Daoy (cell line): ENCODE measurements at places on chromosomes 6 and 20. TPM values are rescaled to one million over a fixed set of nuclear protein-coding genes. Genes with fewer than 3 reads are reported as not detected.

The PDYN gene
- not detected in 2 replicates for total RNA-seq

DNA sequence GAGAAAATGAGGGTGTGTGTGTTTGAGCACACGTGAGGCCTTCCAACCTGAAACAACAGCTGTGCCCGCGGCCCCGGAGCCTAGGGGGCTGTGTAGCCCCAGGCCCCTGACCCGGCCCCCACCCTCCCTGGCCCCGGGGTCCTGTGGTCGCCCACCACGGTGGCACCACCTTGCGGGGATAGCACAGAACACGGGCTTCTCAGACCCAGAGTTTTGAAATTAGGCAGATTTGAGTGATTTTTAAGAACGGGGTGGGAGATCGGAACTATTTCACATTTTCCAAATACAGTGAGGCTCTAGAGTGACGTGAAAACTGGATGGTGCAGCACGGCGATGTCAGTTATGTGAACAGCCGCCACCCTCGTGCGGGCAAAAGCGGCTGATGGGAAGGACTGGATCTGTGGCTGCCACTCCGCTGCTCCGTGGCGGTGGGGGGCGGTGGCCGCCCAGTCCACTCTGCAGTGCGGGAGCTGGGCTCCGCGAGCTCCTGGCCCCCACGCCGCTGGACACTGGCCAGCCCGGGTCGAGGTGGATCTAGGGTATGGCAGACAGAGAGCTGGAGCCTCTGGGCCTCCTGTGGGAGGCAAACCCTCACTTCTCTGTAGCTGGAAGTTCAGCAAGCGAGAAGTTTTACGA lies 17.3 kb upstream of the BHLHE23 start:
- DNase-seq, result no peak

The BTNL2 gene
- total RNA-seq, result not detected in 2 replicates

DNA sequence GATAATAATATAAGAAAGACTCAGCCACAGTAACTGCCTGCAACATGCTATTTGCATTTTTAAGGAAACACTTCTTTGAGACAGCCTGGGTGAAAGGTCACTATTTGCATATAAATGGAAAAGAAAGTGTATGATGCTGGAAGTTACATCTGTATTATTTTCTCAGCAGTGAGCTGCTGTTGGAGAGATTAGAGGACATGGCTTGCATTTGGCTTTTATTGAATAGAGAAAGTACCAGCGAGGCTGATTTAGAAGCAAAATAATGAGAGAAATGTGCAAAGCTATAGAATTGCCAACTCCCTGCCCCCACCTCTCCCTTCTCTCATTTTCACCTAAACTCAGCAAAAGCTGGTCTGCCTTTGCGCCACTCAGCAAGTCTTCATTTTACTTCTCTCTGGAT lies 12.7 kb downstream of the MYT1 start:
- DNase-seq, result no peak

GRCh38 chr6:38112181-38112580 lies 292.7 kb downstream of the ZFAND3 start:
- DNase-seq, result no peak

DNA sequence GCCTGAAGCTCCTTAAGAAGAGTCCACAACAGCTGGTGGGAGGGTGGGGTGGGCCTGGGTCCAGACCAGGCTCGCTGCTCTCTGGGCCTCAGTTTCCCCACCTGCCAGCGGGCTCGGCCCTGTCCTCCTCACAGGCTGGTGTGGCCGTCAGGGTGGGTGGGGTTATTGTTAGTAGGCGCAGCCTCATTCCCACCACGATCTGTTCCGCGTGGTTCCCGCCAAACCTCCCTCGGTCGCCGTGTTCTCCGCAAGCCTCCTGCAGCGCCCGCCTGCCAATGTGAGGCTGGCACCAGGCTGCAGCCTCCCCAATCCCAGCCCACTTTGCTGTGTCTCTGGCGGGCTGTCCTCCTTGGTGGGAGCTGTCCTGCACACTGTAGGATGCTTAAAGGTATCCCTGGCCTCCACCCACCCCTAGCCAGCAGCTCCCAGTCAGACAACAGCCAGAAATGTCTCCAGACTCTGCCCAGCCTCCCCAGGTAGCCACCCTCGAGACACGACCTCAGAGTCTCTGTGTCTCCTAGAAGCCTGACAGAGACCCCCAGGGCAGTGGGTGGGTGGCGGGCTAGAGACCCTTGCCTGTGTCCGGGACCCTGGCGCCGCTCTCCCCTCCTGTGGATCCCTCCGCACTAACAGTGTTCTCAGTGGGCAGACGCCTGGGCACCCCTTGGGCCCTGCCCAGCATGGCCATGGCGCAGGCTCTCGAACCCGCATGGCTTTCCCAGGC lies 15.3 kb downstream of the SLC17A9 start:
- DNase-seq, result no peak

GRCh38 chr6:142187209-142187608 lies 40.1 kb downstream of the VTA1 start:
- peak; percentile 16 for DNase-seq

The TRIM38 gene
- 5.0 and 5.4 TPM in 2 replicates for total RNA-seq

The SPATA25 gene
- not detected in 2 replicates for total RNA-seq

The OR2H1 gene
- not detected in 2 replicates for total RNA-seq

DNA sequence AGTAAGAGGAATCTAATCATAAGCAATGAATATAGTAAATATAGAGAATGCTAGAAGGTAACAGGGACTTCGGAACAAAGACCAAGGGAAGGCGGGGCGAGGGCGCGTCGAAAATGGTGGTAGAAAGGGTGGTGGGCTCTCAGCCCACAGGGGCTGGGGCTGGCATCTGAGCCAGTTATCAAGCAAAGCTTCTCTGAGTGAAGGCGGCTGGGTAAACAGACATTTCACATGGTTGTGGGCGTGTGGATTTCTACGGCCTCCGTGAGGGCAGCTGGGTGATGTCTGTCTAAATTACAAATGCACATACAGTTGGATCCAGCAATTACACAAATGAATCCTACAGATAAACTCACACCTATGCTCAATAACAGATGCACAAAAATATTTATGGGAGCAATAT lies 56.6 kb downstream of the TOX2 start:
- no peak for DNase-seq

The SRSF12 gene
- total RNA-seq, result 0.36 and 0.51 TPM in 2 replicates

- no peak for DNase-seq
These were observed 67.9 kb upstream of the BMP5 start for GRCh38 chr6:55943329-55943728.

The IRF4 gene
- total RNA-seq, result 0.23 TPM in 1 of 2 replicates, not detected in the other

GRCh38 chr6:55320696-55321086 lies 6.6 kb upstream of the GFRAL start:
- DNase-seq, result no peak

The BMP2 gene
- 1.8 and 2.5 TPM in 2 replicates for total RNA-seq

DNA sequence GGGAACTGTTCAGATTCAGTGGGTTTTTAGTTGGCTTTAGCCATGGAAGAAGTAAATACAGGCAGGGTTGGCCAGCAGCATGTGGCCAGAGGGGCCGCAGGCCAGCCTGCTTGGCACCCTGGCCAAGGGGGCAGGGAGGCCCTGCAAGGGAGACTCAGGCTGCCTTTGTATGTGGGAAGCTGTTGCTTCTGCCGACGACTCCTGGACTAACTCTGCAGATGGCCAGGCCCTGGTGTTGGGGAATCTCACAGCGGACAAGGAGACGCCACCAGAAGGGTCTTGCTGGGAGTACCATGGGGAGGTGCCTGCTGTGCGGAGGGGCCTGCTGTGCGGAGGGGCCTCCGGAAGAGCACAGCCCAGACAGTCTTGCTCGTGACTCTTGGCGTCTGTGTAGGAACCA lies 25.2 kb downstream of the PYGB start:
- DNase-seq, result no peak
